ENCODE measurements at places on chromosomes 7 and 10. TPM values are rescaled to one million over a fixed set of nuclear protein-coding genes. Genes with fewer than 3 reads are reported as not detected.

DNA sequence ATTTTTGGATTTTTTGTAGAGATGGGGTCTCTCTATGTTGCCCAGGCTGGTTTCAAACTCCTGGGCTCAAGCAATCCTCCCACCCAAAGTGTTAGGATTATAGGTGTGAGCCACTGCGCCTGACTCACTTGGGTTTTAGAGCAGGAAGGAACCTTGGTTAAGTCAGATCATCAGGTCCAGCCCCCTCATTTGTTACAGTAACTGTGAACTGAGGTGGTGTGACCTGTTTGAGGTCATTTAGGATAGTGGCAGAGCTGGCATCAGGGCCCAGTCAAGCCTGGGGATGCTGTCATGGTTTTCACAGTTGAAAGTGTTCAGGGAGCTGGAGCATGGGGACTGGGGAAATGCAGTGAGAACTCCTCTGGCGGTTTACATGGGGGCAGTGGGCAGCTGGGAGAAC lies 159.6 kb downstream of the TAX1BP1 start:
- no peaks in the 10 kb centered on the region for H3K27me3 ChIP-seq
- no peak for DNase-seq
- H3K27ac ChIP-seq: no peak overlapping the region
- no peak overlapping the region for H3K4me3 ChIP-seq
- no peaks in the 10 kb centered on the region for H3K36me3 ChIP-seq

DNA sequence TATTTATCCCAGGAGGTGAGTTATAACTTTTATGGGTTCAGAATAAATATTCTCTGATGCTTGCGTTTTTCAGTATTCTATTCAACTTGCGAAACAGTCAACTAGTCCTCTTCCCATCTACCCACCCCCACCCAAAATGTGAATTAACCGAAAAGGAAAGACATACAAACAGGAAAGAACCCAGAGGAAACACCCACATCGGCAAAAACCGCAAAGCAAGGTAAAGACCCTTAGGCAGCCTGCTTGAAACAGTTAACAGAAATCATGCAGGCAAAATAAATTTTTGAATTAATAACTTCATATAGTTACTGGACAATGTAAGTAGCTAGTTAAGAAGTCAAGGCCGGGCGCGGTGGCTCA lies 5.4 kb downstream of the ZC3HAV1 start:
- H3K4me3 ChIP-seq: no peak overlapping the region
- no peak for DNase-seq
- H3K27me3 ChIP-seq: no peaks in the 10 kb centered on the region
- H3K27ac ChIP-seq: no peak overlapping the region

Gene WEE2
- total RNA-seq: not detected

DNA sequence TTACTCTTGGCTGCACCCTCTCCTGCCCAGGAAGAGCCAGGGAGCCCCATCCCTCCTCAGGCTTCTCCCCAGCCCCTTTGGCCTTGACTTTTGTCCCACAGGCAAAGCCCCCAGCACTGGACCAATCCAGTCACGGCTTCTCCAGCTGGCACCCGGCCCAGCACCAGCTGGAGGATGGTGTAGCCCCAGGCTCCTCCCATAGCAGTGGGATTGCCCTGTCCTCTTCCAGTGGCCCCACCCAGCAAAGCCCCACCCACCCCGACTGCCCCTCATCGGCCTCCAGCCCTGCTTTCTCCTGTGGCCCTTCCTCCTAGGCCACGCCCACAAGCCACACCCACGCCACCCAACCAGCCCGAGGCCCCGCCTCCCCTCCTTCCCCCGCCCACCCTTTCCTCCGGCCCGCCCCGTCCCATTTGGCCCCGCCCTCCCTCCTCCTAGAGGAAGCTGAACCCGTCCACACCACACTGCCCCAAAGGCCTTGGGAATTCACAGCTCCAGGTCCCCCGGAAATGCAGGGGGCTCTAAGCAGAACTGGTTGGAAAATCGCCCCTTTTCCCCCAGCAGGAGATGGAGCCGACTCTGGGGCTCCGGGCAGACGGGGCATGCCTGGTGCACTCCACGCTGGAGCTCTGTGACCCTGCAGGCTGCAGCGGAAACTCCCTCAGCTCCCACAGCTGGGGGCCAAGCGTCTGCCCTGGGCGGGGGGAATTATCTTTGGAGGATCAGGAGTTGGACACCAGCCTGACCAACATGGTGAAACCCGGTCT lies 25.2 kb downstream of the GET4 start:
- H3K27ac ChIP-seq: no peak overlapping the region
- H3K4me3 ChIP-seq: no peak overlapping the region
- H3K36me3 ChIP-seq: peaks cover 19% of the 10 kb centered on the region
- peaks cover 16% of the 10 kb centered on the region for H3K4me1 ChIP-seq

- no peak for DNase-seq
- H3K36me3 ChIP-seq: no peaks in the 10 kb centered on the region
- H3K4me1 ChIP-seq: peaks cover 26% of the 10 kb centered on the region
Measured at GRCh38 chr7:47600199-47601118, 18.5 kb upstream of the TNS3 start.

- no peaks in the 10 kb centered on the region for H3K36me3 ChIP-seq
- no peaks in the 10 kb centered on the region for H3K4me1 ChIP-seq
- H3K27ac ChIP-seq: no peak overlapping the region
- no peak overlapping the region for H3K4me3 ChIP-seq
- DNase-seq: no peak
- H3K27me3 ChIP-seq: no peaks in the 10 kb centered on the region
Measured at GRCh38 chr7:22663357-22663718, 63.7 kb upstream of the IL6 start.

- no peaks in the 10 kb centered on the region for H3K4me1 ChIP-seq
- no peaks in the 10 kb centered on the region for H3K27me3 ChIP-seq
- no peaks in the 10 kb centered on the region for H3K36me3 ChIP-seq
Measured at GRCh38 chr7:106515321-106515720, 145.6 kb downstream of the CCDC71L start.

- H3K36me3 ChIP-seq: peaks cover 9% of the 10 kb centered on the region
- H3K4me3 ChIP-seq: peak overlapping the region; percentile 81
- H3K27ac ChIP-seq: peak overlapping the region; percentile 97
- no peaks in the 10 kb centered on the region for H3K27me3 ChIP-seq
- peaks cover 24% of the 10 kb centered on the region for H3K4me1 ChIP-seq
Measured at GRCh38 chr10:110226543-110226925, 19.1 kb downstream of the MXI1 start.

DNA sequence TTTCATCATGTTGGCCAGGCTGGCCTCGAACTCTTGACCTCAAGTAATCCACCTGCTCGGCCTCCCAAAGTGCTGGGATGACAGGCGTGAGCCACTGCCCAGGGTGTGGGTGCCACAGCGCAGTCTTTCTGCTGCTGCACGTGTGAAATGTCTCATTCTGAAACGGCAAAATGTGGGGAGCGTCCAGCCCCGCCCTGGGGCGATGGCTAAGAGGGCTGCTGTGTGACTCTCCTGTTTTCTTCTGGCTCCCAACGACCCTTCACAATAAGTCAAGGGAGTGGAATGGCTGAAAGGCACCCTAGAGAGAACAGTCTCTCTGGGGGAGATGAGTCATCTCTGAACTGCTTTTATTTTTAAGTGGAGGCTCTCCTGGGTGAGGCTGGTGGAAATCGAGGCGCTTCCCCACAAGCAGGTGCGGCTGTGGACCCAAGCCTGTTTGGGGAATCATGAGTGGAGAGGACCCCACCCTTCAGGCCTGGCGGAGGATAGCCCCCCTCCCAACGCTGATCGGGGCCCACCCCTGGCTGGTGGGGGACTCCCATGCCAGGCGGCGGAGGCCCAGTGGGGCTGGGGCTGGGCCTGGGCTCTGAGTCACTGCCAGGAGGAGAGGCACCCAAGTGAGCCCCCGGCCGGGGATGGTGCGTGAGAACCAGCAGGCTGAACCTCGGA lies 18.0 kb downstream of the ADAP1 start:
- DNase-seq: no peak
- H3K27ac ChIP-seq: no peak overlapping the region

- no peaks in the 10 kb centered on the region for H3K36me3 ChIP-seq
- H3K27ac ChIP-seq: no peak overlapping the region
- H3K4me3 ChIP-seq: no peak overlapping the region
- peaks cover 7% of the 10 kb centered on the region for H3K4me1 ChIP-seq
- no peaks in the 10 kb centered on the region for H3K27me3 ChIP-seq
- DNase-seq: no peak
Measured at GRCh38 chr7:46811529-46811928, 770.4 kb downstream of the TNS3 start.

Gene ELN
- total RNA-seq: 28.2 TPM

- DNase-seq: peak; percentile 61
- peaks cover 26% of the 10 kb centered on the region for H3K27me3 ChIP-seq
- H3K4me3 ChIP-seq: no peak overlapping the region
- H3K36me3 ChIP-seq: no peaks in the 10 kb centered on the region
- no peak overlapping the region for H3K27ac ChIP-seq
Measured at GRCh38 chr7:154909241-154910105, 93.5 kb downstream of the PAXIP1 start.

Gene TMEM26
- not detected for total RNA-seq

DNA sequence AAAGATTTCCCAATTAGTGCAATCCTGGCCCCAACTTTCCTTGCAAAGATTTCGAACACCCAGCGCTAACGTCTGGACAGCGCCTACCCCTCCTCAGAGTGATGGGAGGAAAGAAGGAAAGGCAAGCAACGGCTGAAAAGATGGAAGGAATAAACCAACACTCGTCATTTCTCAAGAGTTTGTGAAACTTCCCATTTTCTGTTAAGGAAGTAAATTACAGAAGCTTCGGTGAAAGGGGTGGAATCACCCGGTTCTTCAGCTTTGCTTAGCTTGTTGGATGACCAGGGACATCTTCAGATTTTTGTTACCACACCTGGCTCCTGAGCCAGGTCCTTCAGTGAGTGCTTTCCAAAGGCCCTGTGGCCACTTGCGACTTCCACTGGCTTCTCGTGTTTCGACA lies 313.1 kb downstream of the SKIDA1 start:
- no peaks in the 10 kb centered on the region for H3K4me1 ChIP-seq
- no peaks in the 10 kb centered on the region for H3K36me3 ChIP-seq
- H3K4me3 ChIP-seq: no peak overlapping the region
- no peaks in the 10 kb centered on the region for H3K27me3 ChIP-seq
- no peak for DNase-seq

DNA sequence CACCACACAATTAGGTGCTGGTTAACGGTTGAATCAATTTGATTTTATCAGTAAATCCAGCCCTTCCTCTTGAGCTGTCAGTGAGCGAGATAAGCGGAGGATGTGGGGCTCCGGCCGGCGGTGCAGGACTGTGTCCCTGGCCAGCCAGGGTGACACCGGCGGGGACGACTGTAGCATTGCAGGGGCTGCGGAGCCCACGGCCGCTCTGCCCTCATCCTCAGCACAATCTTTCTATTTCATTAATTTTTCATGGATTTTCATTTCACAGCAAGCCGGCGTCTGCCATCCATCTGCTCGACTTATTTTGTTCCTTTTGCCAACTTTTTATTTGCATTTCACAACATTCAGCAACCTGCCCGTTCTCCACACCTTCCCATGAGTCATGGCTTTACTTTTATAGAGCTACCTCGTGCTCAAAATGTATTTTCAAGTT lies 4.7 kb downstream of the ADARB2 start:
- DNase-seq: no peak
- no peak overlapping the region for H3K4me3 ChIP-seq
- H3K27ac ChIP-seq: no peak overlapping the region
- no peaks in the 10 kb centered on the region for H3K36me3 ChIP-seq

- H3K27ac ChIP-seq: no peak overlapping the region
- H3K4me1 ChIP-seq: peaks cover 5% of the 10 kb centered on the region
- H3K27me3 ChIP-seq: no peaks in the 10 kb centered on the region
- DNase-seq: peak; percentile 58
- no peak overlapping the region for H3K4me3 ChIP-seq
- H3K36me3 ChIP-seq: no peaks in the 10 kb centered on the region
Measured at GRCh38 chr10:79027147-79028055, 41.4 kb upstream of the ZMIZ1 start.

Data from suprapubic skin (tissue), 4 donors.